Endothelial cell of umbilical vein (primary cell): ENCODE measurements at places on chromosomes 5 and 9. TPM values are rescaled to one million over a fixed set of nuclear protein-coding genes. Genes with fewer than 3 reads are reported as not detected.

The HSPB3 gene
- not detected in 2 replicates for total RNA-seq

The TRIM7 gene
- 3.4 and 4.1 TPM in 2 replicates for total RNA-seq

The SELENOP gene
- 1.5 TPM in 1 of 2 replicates, not detected in the other for total RNA-seq

The AK8 gene
- total RNA-seq = 0.32 TPM in 1 of 2 replicates, not detected in the other

The HCN1 gene
- total RNA-seq = not detected in 2 replicates

The NOL8 gene
- 36.1 and 41.6 TPM in 2 replicates for total RNA-seq

The ELAVL2 gene
- 0.18 and 0.20 TPM in 2 replicates for total RNA-seq

The CCNO gene
- 0.58 and 0.88 TPM in 2 replicates for total RNA-seq

The CNOT6 gene
- total RNA-seq = 33.8 and 35.5 TPM in 2 replicates

The CARD9 gene
- 0.16 and 0.71 TPM in 2 replicates for total RNA-seq

The ADAMTSL2 gene
- not detected in 2 replicates for total RNA-seq

The P4HA2 gene
- total RNA-seq = 37.4 and 37.6 TPM in 2 replicates

The MATR3 gene
- total RNA-seq = 158 and 164 TPM in 2 replicates

The SGCD gene
- total RNA-seq = not detected in 2 replicates

The POU5F2 gene
- 1.2 TPM in 2 replicates for total RNA-seq
